ENCODE measurements at places on chromosomes 13 and 19.

GRCh38 chr13:109131698-109132257, 502.4 kb downstream of the MYO16 start:
- no peak for DNase-seq

- no peak for DNase-seq
Measured at GRCh38 chr13:47461816-47462215, 539.3 kb downstream of the SUCLA2 start.

- no peak for DNase-seq
Measured at GRCh38 chr19:41064974-41065569, 23.2 kb upstream of the CYP2A13 start.

- no peak for DNase-seq
Measured at GRCh38 chr13:89568276-89568675, 1779.2 kb upstream of the MIR17HG start.

DNA sequence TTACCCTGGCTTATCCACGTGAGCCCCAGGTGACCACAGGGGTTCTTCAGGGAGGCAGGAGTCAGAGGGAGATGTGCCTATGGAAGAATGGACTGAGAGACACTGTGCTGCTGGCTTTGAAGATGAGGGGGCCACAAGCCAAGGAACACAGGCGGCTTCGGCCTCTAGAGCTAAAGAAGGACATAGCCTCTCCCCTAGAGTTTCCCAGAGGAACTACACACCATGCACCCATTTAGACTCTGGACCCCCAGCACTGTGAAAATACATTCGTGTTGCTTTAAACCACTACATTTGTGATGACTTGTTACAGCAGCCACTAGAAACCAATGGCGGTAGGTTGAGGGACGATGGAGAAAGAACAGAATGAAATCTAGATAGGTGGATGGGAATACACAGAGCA, 13.7 kb upstream of the ATF5 start:
- DNase-seq = no peak

GRCh38 chr13:58190577-58190976, 559.0 kb downstream of the PCDH17 start:
- no peak for DNase-seq

- DNase-seq = no peak
Measured at GRCh38 chr19:45876161-45876410, 9.9 kb downstream of the IRF2BP1 start.

DNA sequence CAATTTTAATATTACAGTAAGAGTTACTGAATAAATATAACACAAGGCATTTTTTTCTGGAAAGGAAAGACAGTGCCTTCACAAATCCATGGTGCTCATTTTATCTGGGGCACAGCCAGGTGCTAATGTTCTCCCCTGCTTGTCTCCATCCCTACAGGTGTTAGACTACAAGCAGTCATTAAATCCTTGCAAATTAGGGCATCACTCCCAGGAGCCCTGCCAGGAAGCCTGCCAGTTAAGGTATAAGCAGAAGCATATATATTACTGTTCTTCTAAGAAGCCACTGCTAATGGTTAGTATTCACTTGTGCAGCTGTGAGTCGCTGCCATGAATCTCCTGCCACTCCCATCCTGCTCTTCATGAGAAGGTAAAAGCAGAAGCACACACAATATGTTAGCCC, 149.7 kb downstream of the OXGR1 start:
- DNase-seq = no peak

Data from activated CD4-positive, alpha-beta T cell treated with anti-CD3 and anti-CD28 coated beads for 36 hours (primary cell).